ENCODE measurements at places on chromosomes 3 and 15.

DNA sequence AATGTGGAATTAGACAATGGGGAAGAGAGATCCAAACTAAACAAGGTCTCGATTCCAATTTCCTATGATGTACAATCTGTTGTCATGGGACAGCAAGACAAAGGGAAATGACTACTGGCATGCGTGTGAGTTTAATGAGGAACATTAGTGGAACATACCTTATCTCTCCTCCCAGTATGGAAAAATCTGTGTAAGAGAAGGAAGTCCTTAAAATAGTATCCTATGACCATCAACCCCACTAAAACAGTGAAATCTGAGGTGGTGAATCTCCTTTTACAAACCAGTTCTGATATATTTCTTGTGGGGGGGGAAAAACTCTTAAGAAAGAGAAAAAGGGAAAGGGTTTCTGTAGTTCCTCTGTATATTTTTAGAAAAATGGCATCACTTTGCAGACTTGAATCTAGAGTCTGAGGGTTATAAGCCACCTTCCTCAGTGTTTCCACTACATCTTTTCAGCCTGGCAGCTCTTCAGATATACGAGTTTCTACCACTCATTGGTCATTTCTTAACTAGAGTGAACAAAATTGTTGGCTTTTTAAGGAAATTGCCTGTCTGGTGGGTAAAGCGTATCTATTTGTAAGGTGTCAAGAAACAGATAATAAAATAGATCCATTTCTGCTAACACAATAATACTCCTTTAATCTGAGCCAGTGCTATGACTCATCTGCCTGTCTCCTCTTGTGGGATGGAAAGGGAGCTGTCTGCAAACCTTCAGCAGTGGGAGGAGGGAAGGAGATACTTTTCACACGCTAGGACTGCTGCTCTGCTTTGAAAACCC, 3.0 kb upstream of the TNFAIP8L3 start:
- no peak for DNase-seq

GRCh38 chr3:8571256-8571655, 69.6 kb downstream of the LMCD1 start:
- DNase-seq = no peak

DNA sequence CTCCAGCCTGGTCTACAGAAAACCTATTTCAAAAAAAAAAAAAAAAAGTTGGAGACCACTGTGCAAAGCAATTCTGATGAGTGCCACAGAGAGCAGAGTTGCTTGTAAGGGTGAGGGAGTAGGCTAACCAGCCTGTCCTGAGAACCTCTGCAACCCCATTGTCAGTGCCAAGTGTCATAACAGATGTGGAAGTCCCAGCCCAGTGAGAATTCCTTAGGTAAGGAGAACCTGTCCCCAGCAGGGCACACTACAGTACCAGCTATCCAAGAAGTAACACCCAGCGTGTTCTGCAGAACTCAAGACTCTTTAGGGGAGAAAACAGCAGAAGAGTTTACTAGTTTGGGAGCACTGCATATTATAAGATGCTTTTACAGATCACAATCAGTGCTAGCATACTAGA, 156.3 kb downstream of the LIPC start:
- no peak for DNase-seq

- no peak for DNase-seq
Observed at GRCh38 chr3:152615681-152616080, 219.2 kb upstream of the P2RY1 start.

DNA sequence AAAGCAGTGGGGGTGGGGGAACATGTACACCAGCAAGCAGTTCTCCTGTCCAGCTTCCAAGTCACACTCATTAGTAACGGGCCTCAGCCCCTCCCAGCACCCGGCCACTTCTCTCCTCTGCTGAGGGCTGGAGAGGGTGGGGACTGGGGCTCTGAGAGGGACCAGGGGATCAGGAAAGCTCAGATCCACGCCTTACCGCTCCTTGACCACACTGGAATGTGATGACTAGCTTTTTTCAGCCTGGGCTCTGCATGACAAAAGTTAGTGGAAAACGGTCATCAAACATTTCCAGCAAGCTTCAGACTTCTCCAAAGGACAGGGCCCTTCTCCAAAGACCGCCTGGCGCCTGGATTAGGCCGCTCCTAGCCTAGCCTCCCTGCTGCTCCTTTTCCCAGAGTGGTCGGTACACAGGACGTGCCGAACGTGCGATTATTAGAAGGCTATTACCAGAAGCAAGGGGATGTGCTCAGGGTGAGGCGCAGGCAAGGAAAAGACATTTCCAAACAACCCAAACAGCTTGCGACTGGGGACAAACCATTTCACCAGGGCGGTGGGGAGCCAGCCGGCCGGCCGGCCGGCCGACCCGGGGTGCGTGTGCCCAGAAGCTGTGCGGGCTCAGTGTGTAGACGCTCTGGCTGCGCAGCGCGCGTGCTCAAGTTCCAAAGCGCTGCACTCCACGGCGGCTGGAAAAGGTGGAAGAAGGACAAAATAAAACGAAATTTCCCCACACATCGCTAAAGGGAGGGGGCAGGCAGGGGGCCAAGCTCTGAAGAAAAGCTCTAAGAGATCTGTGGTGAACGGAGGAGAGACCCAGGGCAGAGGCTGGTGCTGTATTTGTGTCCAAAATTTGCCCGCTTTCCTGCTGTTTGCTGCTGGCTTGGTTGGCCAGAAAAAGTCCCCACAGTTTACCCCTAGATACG, 51.0 kb upstream of the SSR3 start:
- no peak for DNase-seq

GRCh38 chr15:34799149-34800101, 4.1 kb upstream of the ACTC1 start:
- no peak for DNase-seq

DNA sequence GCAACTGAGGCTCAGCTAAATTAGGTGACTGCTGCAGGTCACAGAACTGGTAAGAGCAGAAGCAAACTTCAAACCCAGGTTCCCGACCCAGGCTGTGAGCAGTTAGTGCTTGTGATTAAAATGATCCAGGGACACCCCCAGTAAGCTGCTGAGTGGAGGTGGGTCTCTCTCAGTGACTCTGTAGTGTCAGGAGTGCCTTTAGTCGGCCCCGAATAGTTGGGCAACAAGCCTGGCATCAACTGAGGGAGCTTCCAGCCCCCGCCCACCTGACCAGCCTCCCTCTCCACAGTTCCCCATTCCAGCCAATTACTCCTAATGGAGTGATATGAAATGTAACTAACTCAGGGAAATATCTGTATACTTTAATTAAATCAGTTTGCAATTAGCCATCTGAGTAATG, 168.0 kb upstream of the SMAD3 start:
- no peak for DNase-seq

DNA sequence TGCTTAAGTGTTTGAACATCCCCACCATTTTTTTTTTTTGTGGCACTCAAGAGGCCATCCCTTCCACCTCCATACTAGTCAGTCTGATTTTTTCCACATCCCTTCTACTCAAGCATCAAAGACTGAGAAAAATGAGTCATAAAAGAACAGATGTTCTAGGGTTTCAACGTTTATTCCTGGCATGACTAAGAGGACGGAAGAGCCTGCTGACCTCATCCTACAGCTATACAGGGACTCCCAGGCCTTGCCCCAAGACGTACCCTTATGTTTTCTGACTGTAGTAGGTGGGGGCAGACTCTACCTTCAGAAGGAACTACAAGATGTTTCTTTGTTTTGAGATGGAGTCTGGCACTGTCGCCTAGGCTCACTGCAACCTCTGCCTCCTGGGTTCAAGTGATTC, 3.3 kb upstream of the ITPKA start:
- no peak for DNase-seq

DNA sequence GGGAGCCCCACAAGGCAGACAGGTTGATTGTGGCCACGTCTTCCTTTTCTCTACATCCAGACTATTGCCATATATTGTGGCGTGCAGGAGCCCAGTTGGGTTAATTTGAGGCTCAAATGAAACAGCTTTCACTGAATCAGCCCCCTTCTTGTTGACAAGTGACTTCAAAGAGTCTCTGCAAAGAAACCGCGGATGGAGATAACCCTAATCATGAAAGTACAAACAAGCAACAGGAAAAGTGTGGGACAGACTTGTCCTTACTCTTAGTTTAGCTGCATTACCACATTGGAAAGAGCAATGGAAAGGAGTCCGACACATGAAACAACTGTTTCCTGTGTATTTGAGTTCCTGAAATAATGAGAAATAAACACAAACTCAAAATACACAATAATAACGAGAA, 3.3 kb downstream of the TMEM40 start:
- DNase-seq = no peak

DNA sequence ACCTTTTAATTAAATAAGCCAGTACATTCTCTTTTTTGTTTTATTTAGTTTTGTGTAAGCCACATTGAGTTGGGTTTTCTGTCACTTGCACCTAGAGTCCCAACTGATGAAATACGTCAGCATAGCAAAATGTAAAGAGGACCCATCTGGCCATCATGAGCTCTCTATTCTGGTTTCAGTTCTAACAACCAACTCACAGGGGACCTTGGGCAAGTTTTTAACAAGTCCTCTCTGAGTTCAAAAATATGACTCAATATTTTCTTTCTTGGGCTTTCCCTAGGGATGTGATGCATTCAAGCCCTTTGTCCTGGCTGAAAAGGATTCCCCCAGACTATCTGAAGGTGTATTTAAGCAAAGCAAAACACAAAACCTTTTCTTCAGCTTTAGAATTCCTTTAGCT, 32.9 kb downstream of the PLCH1 start:
- DNase-seq = no peak

DNA sequence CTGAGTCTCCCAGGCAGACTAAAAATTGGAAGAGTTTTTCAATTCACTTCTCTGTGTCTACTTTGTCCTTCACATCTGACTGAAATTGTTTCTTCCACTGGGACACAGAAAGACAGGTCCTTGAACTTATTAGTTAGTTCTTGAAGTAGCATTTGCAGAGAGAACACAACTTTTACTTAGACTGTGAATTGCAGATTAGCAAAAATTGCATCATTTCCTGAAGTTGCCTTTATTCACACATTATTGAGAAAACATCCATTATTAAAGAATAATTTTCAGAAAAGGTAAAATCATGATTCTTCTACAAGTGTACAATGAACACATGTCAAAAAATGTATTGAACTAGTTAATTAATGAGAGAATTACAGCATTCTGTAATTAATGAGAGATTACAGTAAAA, 1.4 kb upstream of the COMMD2 start:
- no peak for DNase-seq

- no peak for DNase-seq
Observed at GRCh38 chr15:73601451-73602445, 31.4 kb downstream of the NPTN start.

- DNase-seq = no peak
Observed at GRCh38 chr3:17040990-17041377, 156.2 kb downstream of the PLCL2 start.

GRCh38 chr3:53156368-53156834, 4.6 kb upstream of the PRKCD start:
- DNase-seq = no peak

DNA sequence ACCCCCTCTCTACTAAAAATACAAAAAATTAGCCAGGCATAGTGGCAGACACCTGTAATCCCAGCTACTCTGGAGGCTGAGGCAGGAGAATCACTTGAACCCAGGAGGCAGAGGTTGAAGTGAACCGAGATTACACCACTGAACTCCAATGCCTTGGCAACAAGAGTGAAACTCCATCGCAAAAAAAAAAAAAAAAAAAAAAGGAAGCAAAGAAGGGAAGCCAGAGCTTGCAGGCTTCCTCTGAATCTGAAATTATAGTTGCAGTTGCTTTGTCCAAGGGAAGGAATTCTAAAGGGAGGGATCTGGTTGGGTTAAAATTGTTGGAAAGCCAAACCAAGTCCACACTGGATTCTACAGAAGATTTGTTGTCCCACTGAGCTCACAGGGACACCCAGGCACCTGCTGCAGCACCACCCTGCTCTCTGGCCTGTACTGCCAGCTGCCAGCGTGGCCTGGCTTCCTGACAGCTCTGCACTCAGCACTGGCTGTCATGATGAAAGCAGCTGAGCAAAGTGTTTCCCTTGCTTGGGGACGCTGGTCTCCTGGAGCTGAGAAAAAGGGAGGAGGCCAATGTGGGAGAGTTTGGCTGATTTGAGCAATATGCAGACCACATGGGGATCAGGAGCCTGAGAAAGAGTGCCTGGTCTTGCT, 88.8 kb upstream of the HES1 start:
- DNase-seq = peak; percentile 83

- no peak for DNase-seq
Observed at GRCh38 chr3:155420881-155421486, 127.5 kb upstream of the STRIT1 start.

DNA sequence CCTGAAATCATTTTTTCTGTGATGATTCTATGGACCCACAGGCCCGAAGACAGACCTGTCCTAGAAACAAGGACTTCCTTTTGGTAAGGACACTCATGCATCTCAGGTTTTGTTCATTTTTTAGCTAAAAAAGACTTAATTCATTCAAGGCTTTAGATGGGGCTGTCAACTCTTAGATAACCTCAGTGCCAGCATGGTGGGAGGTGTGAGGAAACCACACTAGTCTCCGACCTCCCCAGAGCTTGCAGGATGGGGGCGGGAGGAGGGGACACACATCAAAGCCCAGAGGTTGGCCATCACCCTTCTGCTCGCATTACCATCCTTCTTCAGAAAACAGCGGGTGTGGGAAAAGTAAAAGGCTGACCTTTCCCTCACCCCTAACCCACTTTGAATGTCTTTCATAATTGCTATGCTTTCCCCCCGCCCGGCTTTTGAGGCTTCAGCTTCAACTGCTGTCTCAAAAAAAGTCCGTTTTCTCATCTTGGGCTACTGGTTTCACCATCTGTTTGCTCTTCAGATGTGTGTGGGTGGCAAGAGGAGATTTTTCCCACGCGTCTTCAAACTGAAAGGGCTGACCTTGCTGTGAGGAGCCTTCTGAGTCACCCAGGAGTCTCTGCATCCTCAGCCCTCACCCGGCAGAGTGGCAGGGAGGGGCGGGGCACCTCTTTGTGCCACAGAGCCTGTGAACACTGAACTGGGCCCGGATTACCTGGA, 27.6 kb upstream of the CXCR6 start:
- DNase-seq = no peak

DNA sequence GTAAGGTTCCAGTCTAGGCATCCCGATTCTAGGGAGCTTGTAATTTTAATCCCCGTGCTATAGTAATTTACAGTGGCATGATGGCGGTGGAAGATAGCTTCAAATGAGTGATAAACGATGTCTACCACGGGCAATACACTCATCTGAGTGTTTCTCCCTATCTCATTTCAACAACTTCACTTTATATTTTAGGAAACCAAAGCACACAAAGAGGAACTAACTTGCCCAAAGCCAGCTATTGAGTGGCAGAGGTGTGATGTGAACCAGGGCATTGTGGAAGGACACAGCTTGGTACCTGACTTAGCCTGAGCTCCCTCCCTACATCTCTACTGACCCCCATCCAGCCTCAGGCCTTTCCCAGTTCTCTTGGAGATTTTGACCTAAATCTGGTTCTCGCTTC, 16.9 kb upstream of the FILIP1L start:
- no peak for DNase-seq

DNA sequence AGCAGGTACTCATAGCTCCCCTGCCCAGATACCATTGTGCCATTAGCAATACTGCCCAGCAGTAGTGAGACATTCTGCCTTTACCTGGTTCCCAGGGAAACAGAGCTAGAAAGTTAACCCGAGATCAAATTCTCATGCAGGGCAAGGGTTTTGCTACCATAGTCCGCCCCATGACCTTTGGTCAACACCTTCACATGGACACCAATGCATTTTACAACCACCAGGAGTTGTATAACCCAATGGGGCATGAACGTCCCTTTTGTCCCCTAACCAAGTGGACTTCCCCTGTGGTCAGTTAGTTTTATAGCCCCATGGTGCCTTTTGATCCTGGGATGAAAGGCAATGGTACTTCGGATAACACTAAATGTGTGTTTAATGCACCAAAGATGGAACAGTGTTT, 151.7 kb upstream of the IQSEC1 start:
- no peak for DNase-seq

All from NCI-H1092 (cell line).